ENCODE measurements at places on chromosomes 1 and 21.

GRCh38 chr21:28250946-28251345 lies 741.7 kb downstream of the LTN1 start:
- no peak for DNase-seq

DNA sequence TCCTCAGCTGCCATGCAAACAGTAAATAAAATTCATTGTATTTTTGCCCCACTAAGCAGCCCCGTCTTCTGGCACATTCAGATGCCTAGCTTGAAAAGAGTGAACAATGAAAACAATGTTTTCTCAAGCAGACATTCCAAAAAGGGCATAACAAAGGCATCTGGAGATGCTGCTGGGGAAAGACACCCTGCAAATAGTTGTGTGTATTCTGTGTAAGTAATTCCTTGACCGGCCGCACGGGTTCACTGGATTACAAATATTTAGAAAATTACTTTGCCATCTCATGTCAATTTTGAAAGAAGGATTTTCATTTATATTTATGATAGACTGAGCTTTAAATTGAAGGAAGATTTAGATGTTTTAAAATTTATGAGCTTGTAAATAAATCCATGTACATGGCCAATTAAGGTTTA lies 142.2 kb downstream of the SLC45A1 start:
- DNase-seq, result no peak

GRCh38 chr1:51997974-51998382 lies 7.5 kb upstream of the RAB3B start:
- DNase-seq, result no peak

DNA sequence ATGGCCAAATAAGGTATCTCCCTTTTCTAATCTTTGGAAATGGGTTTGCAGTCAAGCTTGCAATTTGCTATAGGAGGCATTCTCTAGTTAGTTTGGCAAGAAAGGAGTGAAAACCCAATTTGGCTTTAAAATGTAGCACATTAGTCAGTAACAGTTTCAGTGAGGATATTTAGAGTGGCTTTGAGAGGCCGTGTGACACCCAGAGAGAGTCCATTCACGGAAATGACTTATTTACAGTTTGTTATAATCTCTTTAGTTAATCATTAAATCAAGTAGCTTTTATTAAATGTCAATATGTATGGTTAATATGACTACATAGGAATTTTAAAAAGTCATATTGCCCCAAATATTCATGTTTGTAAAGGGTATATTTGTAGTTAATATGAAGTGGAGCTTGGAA lies 9.6 kb downstream of the ZBTB18 start:
- no peak for DNase-seq

DNA sequence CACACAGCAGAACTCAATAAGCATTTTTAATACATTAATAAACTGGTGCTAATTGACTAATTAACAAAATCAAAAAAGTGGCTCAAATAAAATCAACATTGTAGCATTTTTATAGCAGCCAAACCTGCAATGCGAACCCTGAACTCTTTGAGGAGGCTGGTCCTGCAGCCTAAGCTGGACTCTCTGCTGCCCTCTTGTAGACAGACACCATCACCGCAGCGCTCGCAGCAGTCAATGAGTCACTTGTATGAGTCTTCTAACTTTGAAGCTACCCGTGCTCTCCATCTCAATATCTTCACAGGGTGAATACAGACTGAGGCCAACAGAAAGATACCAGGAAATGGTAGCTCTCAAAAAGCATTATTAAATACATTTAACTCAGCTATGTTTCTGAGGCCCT lies 9.7 kb upstream of the KRTAP7-1 start:
- DNase-seq, result peak; percentile 1

- DNase-seq, result no peak
These were observed 26.5 kb upstream of the RPL11 start for GRCh38 chr1:23664837-23665795.

- no peak for DNase-seq
These were observed 43.5 kb downstream of the PAFAH2 start for GRCh38 chr1:25954282-25954938.

DNA sequence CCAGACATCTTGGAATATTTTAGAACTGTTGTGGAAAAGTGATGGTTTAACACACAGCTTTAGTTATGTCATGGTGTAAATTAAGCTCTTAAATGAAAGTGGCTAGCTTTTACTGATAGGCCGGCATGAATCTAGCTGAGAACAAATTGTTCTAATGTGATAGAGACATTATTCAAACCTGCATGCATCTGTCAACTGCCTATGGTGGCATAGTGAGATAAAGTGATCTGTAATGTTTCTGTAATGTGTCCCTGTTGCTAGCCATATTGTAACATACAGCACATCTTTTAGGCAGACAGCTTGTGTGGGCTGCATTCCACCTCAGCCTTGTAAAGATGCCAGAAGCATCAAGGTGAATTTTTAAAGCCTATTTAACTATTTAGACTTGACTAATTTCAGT lies 16.0 kb downstream of the LRIG2 start:
- DNase-seq, result no peak

DNA sequence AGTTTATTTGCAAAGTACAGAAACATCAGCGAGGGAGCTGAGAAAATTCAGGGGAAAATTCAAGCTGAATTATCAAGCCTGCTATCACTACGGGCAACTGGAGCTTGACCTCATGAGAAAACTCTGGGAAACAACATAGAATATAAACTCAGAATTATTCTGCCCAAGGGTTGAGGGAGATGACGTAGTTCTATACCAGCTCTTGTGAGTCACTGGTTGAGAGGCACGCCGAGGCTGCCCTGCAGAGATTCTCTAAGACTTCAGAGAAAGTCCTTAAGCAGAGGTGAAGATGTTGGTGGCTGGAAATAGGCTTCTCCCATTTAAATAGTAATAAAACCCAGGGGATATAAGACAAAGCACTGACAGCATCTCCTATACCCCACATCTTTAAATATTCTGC lies 12.3 kb downstream of the SYDE2 start:
- DNase-seq, result no peak

DNA sequence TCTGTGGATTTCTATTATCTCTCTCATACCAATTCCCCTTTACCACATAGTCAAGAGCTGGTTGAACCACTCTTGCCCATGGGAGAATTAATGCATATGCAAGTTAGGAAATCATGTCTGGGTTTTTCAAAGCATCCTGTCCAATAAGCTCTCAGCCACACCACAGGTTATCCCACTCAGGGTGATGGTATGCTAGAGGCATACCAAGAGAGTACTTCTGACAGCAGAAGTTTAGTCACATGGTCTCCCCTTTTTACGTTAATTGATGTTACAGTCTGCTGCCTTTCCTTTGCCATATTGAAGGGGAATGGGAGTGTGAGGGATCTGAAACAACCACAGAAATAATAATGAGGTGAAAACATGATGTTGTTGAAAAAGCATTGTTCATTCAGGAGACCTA lies 135.8 kb upstream of the PBX1 start:
- no peak for DNase-seq

GRCh38 chr1:185328255-185328654 lies 11.2 kb upstream of the IVNS1ABP start:
- no peak for DNase-seq

GRCh38 chr1:164865385-164865784 lies 306.4 kb downstream of the PBX1 start:
- DNase-seq, result no peak

DNA sequence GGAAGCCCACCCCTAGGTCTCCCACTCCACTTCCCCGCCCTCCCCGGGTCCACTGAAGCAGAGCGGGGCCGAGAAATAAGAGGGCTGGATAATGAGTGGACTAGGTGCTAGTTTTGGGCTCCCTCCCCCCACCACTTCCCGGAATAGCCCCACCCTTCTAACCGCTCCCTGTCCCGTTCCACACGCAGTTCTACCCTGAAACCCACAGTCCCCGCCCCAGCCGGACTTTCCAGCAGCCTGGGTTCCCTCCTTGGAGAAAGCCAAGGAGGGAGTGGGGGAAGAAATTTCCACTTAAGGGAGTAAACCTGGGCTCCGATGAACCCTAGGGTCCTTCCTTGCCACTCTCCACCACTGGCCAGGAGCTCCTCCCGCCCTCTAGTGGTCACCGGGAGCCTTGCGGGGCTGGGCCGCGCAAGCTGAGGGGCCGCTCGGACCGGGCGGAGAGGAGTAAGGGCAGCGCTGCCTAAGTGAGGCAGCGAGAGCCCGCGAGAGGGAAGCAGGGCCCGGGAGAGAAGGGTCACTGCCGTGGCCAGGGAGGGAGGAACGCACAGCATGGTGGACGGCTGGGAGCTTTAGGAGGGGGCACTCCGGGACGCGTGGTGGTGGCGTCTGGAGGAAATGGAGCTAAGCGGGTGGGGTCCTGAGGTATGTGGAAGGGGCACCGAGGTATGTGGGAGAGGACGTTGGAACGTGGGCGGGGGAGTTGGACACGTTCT lies 14.3 kb downstream of the THBS3 start:
- DNase-seq, result peak; percentile 65

GRCh38 chr1:204323887-204324286 lies 35.8 kb downstream of the PLEKHA6 start:
- DNase-seq, result no peak

DNA sequence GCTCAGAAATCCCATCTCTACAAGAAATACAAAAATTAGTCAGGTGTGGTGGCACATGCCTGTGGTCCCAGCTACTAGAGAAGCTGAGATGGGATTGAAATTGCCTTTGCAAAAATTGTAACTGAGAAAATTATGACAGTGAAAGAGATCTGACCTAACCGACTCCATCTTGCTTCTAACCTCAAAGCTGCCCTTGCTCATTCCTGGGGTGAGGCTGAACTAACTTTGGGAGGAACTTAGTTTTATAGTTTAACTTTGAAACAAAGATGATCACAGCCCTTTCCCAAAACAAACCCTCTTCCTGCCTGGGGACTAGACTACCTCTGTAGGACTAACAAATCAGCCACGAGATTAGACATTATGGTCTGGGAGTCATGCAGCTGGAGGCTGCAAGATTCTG lies 33.8 kb upstream of the ERO1B start:
- DNase-seq, result no peak

- no peak for DNase-seq
These were observed 133.8 kb upstream of the ZBTB40 start for GRCh38 chr1:22317920-22318243.

DNA sequence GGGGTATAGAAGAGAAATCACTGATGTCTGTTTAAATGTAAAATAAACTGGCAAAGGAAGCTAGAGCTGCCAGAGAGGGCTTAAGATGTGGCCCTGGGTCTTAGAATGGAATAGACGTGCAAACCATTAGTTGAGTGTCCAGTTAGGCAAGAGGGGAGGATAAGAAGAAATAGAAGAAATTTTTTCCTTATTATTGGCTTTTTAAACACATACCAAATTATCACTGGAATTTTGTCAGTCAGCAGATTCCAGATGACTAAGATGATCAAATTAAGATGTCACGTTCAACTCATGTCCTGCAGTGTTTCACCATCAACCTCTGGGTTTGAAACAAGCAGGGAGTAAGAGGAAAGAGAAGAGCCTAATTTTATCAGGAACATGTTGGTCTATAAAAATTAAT lies 71.6 kb upstream of the C1orf21 start:
- DNase-seq, result no peak

DNA sequence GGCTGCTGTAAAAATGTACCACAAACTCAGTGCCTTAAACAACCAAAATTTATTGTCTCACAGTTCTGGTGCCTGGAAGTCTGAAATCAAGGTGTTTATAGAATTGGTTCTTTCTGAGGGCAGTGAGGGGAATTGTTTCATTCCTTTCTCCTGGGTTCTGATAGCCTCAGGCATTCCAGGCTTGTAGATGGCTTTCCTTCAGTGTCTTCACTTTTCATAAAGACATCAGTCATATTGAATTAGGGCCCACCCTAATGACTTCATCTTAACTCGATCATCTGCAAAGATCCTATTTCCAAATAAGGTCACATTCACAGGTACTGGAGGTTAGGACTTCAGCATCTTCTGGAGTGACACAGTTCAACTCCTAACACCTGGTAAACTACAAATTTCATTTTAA lies 15.0 kb downstream of the CDKN2C start:
- no peak for DNase-seq

DNA sequence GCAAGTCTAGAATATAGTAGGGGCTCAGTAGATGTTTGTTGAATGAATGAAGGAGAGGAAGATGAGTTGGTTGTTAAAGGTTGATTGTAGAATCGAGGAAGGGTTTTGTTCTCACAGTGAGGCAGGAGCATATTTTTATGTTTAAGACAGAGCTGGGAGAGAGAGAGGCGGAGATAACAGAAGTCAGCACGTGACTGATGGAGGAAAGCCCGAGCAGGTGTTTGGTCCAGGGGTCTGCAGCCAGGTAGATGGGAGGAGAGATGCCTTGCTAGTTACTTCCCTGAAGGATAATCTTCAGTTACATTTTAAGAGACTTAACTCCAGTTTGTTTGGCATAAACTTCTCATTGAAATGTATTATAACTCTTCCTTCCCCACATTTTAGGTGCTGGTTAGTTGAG lies 86.8 kb downstream of the DYRK1A start:
- DNase-seq, result no peak

DNA sequence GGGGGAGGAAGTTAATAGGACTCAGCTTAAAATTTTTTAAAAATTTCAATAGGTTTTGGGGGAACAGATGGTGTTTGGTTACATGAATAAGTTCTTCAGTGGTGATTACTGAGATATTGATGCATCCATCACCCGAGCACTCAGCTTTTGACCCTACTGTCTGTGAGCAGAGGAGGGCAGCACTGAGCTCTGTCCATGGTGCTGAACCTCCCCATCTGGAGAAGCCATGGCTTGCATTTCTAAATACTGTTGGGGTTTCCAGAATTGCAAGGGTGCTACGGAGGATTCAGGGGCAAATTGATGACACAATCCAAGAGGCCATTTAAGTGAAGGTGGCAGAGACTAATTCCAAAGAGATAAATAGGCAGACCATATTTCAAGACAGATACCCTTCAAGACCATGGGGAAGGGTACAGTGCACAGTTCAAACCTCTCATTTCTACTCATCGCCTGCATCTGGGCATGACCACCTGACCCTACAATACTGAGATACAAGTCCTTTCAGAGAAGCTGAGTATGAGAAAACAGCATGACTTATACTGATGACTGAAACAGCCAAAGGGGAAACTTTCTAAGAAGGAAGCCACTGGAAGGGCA lies 17.2 kb downstream of the SYT2 start:
- DNase-seq, result peak; percentile 62

- DNase-seq, result no peak
These were observed 516.6 kb downstream of the SMYD3 start for GRCh38 chr1:245990315-245991022.

GRCh38 chr1:182600745-182601415 lies 3.3 kb downstream of the RGS16 start:
- no peak for DNase-seq

- DNase-seq, result no peak
These were observed 66.8 kb upstream of the ASB17 start for GRCh38 chr1:75999034-75999433.

DNA sequence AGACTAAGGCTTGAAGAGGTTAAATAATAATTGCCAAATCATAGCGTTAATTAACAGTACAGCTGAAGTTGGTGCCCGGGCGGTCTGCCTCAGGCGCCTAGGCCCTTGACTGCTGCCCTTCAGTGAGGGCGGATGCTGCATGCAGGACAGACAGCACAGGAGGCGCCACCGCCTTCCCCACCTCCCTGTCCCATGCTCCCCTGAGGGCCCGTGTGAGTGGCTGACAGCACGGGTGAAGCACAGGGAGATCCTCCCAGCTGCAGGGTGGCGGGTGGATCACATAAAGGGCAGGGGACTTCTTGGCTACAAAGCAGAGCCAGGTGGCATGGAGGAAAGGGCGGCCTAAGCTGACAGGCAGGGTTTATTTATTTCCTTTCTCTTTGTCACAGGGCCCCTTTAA lies 49.1 kb downstream of the DDX20 start:
- DNase-seq, result no peak

GRCh38 chr1:246579818-246580217 lies 13.6 kb downstream of the CNST start:
- DNase-seq, result no peak

- no peak for DNase-seq
These were observed 70.6 kb upstream of the KIAA1614 start for GRCh38 chr1:180842052-180842451.

- no peak for DNase-seq
These were observed 41.4 kb upstream of the COL6A2 start for GRCh38 chr21:46056450-46056903.

All from activated CD4-positive, alpha-beta T cell treated with anti-CD3 and anti-CD28 coated beads for 4 hours (primary cell).